Glutamatergic neuron (in vitro differentiated cells): ENCODE measurements at places on chromosomes 11 and 22.

- DNase-seq, result no peak
Measured at GRCh38 chr11:108985236-108985944, 320.5 kb downstream of the DDX10 start.

DNA sequence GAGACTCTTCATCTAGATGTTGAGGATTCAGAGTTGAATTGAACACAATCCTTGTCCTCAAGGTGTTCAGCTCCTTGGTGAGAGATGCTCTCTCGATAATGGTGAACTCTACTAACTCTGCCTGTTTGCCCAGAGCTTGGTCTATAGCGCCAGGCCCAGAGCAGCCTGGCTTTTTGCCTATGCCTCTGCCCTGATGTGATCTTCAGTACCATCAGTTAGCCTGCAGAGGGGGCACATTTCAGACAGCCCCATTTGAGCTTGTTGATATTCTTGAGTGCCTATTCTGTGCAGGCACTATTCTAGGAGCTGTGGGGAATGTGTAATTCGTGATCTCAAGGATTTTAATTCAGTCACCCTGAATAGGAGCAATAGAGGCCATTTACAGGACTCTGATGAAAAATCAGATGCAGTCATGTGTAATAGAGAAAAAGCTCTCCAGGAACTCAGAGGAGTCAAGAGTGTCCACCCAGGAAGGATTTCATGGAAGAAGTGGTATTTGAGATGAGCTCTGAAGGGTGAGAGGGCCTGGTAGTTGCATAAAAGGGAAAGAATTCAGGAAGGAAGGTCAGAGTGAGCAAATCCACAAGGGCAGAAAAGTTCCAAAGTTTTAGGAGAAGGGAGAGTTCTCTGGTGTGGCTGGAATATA, 19.3 kb downstream of the GTPBP1 start:
- no peak for DNase-seq

GRCh38 chr22:39135092-39135896, 17.2 kb downstream of the CBX7 start:
- peak; percentile 82 for DNase-seq

- DNase-seq, result no peak
Measured at GRCh38 chr22:26674211-26675190, 17.1 kb downstream of the MIAT start.

- no peak for DNase-seq
Measured at GRCh38 chr11:76371170-76371569, 9.8 kb downstream of the THAP12 start.

DNA sequence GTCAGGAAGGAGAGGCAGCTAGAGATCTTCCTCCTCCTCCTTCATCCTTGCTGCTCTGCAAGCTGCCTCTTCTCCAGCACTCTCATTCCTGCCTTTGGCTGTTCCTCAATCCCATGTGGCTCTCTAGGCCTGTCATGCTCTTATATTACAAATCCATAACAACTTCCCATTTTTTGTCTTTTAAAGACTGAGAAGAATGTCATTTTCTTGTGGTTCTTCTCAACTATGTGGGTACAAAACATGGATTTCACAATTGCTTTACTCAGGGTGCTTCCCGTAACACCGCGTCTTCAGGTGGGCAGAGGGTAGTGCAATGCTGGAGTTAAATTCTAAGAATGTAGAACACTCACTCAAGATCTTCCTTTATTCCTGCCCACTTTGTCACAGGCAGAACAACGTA, 6.8 kb upstream of the CAT start:
- DNase-seq, result no peak
